Cerebellar cortex (tissue), 1 donor: ENCODE measurements at places on chromosomes 3 and 15.

GRCh38 chr3:115147329-115148141, 447 bp upstream of the ZBTB20 start:
- DNase-seq: peak; percentile 100

DNA sequence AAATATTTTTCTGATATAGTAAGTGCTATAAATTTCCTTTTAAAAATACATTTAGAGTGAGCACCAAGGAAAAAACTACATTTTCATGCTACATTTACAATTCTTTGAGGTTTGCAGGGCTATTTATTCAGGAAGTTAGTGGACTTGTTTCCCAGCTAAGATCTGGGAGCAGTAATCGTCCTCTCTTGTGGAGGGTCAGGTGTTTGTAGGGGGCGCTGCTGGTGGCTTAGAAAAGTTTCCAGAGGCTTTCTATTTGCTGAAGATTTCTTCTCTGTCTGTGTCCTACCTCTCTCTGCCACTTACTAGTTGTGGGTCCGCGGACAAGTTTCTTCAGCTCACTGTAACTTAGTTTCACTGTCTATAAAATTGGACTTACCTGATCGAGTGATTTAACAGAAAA, 163.9 kb downstream of the PEX5L start:
- DNase-seq: no peak

- DNase-seq: no peak
Observed at GRCh38 chr3:81245043-81245442, 516.4 kb downstream of the GBE1 start.

GRCh38 chr3:144229953-144230352, 258.3 kb downstream of the DIPK2A start:
- DNase-seq: peak; percentile 72

DNA sequence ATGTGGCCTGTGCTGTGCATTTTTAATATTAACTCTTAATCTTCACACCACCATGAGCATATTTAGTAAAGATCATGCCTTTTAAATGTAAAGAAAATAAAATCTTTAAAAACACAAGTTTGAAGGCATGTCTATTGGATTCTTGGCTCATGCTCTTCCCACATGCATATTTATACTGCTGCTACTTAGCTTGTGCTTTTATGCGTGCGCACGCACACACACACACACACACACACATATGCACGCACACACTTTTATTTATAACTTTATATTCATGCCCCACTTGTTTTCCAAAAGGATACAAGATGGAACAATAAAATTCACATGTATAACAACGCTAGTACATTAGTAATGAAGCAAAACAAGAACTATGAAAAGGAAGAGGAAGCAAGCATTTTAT, 36.1 kb upstream of the ZPLD1 start:
- no peak for DNase-seq

DNA sequence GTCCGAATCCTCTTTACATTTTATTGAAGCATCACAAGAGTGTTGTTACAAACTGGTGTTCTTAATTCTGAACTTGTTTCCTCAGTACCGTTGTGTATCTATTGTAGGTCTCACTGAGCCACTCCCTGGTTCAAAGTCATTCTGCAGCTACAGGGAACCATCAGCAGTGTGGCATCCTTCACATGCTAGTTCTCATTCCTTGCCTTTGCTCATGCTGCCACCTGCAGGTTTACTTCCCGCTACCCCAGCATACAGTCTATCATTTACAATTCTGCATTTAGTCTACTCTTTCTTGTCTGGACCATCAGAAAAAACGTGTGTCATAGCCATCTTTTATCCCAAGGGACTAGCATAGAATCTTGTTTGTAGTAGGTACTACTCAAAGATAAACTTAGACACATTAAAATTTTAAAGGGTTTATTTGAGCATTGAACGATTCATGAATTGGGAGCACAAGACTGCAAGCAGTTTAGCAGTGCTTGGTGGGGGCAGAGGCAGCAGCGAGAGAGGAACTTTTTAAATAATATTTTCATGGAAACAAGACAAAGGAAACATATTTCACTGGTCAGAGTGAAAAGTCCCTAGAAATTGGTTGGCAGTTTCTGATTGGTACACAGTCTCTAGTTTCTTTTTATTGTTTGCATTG, 402.1 kb downstream of the CADM2 start:
- DNase-seq: peak; percentile 88

- DNase-seq: no peak
Observed at GRCh38 chr3:141356046-141356445, 12.3 kb upstream of the ZBTB38 start.

DNA sequence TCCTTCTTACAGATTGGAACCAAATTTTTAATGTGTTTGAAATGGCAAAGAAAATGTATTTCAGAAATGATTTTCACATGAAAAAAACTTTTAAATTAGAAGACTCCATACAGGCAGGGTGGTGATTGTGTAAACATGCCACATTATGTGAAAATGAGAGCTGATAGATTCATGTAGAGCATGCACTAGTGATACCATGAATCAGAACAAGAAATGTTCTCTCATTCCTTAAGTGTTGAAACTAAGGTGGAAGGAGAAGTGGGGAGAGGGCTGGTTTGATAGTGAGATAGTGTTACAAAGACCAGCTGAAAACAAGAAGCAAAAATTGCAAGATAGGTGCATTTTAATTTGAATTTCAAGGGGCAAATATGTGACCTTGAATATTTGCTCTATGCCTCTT, 100.3 kb downstream of the CCNL1 start:
- no peak for DNase-seq

DNA sequence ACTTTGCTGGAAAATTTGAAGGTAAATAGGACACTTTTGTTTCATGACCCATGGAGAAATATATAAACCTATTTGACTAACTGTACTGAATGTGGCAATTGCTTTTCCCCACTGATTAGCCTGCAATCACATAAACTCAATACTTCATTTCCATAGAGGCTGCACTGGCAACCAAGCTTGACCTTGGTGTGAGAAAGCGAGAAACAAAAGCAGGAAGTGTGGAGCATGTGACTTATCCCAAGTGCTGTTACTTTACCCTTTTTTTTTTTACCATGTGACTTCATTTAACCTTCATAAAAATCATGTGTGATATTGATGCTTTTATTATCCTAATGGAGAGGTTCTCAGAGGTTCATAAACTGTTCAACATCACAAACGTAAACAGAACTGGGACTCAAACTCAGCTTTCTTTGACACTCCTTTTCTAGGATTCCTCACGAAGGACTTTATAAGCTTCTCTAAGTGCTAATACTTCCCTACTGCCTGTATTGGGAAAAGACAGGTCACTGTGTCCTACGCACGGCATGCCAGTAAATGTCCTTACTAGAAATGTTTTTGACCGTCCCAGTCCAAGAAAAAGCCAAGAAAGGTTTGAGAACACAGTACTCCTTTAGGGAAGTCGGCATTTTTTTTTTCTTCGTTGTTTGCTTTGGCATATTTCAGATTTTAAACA, 34.9 kb upstream of the ZNF385D start:
- no peak for DNase-seq

DNA sequence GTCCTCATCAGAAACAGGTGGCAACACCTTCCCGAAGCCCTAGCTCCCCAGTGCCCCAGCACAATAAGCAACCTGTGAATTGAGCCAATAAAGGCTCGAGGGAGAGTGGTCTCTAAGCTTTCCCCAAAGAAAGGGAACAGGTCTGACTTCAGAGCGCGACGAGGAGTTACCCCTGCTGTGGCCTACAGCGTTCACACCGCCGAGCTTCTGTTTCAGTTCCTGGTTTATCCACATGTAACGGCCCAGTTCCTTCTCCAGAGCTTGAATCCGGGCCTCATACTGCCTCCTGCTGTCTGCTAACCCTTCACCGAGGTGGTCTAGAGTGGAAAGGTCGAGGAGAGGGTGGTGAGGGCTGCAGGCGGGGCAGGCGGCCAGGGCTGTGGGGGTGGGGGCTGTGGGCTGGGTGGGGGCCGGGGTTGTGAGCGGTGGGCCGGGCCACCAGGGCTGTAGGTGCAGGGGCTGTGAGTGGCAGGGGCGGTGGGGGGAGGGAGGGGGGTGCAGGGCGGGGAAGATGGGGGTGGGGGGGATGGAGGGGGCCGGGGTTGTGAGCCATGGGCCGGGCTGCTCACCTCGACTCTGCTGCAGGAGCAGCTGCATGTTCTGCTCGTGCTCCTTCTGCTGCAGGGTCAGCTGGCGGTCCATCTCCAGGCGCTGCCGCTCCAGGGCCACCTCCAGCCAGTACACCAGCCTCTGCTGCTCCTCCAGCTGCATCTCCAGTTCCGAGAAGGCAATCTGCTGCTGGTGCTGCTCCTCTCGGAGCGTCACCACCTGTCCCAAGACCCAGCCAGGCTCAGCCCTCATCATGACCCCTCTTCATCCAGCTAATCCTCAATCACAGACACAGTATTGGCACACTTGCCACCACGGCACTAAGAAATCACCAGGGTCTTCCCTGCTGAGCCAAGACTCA, 26.2 kb downstream of the KIF7 start:
- no peak for DNase-seq

GRCh38 chr15:70120958-70121623, 23.4 kb upstream of the TLE3 start:
- DNase-seq: no peak

GRCh38 chr3:61865466-61866152, 304.2 kb downstream of the PTPRG start:
- peak; percentile 58 for DNase-seq

- no peak for DNase-seq
Observed at GRCh38 chr3:128548426-128549282, 55.7 kb upstream of the GATA2 start.

- peak; percentile 55 for DNase-seq
Observed at GRCh38 chr3:141998669-141999290, 122.3 kb downstream of the ATP1B3 start.

GRCh38 chr3:180048840-180049239, 12.1 kb upstream of the PEX5L start:
- DNase-seq: no peak

- peak; percentile 74 for DNase-seq
Observed at GRCh38 chr3:112333381-112334317, 693 bp downstream of the CD200 start.

GRCh38 chr3:131279577-131279976, 102.0 kb upstream of the NUDT16 start:
- DNase-seq: no peak

GRCh38 chr3:160569894-160570652, 4.7 kb upstream of the KPNA4 start:
- no peak for DNase-seq

DNA sequence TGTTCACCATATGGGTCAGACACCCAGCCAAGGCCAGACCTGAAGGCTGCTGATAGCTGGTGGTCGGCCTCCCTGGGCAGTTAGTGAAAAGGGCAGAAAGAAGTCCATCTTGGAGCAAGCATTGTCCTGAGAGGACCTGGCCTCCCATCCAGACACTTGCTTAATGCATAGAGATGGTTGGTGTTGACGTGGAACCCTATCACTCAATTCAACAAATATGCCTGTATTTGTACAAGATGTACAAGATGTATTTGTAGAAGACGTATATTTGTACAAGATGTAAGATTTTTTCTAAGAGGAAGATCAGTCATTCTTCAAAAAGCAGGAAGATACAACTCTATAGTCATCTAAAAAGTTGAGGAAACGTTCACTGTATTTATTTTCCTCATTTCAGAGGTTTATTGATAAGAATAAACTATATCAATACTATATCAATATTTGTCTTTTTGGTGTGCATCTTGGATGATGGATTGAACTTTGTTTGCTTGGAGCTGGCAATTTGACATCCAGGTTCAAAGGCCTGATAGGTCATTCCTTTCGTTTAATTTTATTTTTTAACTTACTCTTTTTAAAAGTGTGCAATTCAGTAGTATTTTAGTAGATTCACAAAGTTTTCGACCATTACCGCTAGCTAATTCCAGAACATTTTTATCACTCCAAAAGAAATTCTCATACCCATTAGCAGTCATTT, 5.9 kb downstream of the TMEM42 start:
- no peak for DNase-seq

DNA sequence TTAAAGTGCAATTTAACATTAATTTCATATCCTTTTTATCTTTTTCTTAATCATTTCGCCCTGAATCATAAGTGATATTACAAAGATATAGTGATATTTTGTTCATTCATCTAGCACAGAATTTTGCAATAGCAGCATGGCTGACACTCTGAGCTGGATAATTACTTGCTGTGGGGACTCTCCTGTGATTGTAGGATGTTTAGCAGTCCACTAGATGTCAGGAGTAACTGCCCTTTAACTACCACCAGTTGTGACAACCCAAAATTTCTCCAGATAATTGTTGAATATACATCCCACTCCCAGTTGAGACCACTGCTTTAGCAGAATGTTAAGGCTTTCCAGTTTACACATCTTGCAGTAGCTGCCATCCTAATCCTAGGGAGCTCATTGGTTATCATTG, 196.8 kb upstream of the MBNL1 start:
- peak; percentile 21 for DNase-seq

- DNase-seq: no peak
Observed at GRCh38 chr3:39531066-39531465, 63.6 kb downstream of the MOBP start.
